ENCODE measurements at places on chromosomes 4 and X. TPM values are rescaled to one million over a fixed set of nuclear protein-coding genes. Genes with fewer than 3 reads are reported as not detected.

- DNase-seq: no peak
Measured at GRCh38 chr4:26337612-26338011, 16.8 kb downstream of the RBPJ start.

GRCh38 chrX:64377753-64378152 lies 17.5 kb downstream of the MTMR8 start:
- DNase-seq: no peak

- DNase-seq: peak; percentile 88
Measured at GRCh38 chr4:113445286-113445685, 316.3 kb downstream of the CAMK2D start.

GRCh38 chr4:71333368-71333767 lies 5.5 kb upstream of the SLC4A4 start:
- no peak for DNase-seq

The CYSLTR1 gene
- 6.6 TPM for total RNA-seq

The EMCN gene
- 20.1 TPM for total RNA-seq

DNA sequence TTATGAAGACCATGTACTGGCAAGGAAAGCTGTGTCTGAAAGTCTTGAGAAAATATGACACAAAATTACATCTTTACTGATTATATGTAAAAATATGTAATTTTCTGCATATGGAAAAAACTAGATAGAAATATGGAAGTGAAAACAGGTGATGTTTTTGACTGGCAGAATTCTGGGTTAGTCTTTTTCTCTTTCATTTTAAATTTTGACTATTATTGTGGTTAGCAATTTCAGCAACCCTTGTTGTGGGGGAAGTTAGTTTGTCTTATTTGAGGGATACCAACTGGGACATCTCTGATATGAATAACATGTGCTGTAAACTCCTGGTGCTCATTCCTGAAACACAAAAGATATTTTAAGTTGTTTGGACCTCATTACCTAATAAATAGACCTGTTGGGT lies 49.9 kb upstream of the CPEB2 start:
- DNase-seq: no peak

DNA sequence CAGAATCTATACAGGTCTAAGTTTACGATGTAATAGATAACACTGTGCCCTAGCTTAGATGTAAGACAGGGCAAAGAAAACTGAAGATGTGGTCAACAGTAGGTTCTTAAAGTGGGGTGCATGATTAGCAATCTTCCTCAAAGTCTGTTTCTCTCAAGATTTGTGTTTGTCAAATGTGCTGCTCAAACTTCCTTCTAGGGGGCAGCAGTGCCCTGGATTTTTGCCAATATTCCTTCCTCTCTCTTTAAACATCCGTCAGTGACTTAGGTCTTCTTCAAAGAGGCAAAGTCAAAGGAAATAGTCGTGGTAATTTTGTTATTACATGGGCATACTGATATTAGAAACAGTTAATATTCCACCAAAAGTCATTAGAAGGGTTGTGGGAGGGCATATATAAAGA lies 4.2 kb upstream of the PDHA2 start:
- no peak for DNase-seq

The CT45A1 gene
- total RNA-seq: not detected

GRCh38 chr4:24053934-24054333 lies 164.1 kb upstream of the PPARGC1A start:
- DNase-seq: no peak

- DNase-seq: no peak
Measured at GRCh38 chrX:118350221-118350620, 4.3 kb downstream of the WDR44 start.

The SMARCA1 gene
- 55.2 TPM for total RNA-seq

The C4orf46 gene
- 18.4 TPM for total RNA-seq

DNA sequence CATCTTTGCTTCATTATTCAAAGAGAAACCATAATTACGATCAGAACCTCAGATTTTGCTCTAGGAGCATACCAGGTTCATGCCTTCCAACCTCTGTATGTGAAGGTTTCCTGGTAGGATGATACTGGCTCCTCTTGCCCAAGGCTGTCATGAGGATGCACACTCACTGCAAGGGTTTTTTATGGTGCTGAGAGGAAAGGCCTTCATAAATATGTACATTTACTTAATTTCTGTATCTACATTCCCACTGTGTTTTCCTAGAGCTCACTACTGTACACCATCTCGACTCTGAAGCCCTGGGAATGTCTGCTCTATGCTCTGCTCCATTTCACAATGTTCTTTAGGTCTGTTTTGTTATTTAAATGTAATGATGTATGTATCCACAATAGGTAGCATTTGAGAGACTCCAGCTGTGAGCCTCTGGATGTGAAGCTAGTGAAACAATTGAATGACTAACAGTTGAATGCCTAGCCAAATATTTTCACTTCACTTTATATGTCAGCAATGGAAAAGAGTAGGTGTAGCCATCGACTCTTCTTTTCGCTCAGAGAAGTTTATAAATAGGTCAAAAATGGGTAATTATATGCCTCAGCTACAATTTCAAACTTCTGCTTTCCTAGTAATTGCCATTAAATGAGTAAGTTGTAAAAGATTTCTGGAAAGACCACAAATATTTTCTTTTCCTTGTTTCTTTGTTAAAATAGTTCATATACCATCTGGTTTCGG lies 228.0 kb downstream of the PALLD start:
- DNase-seq: no peak

DNA sequence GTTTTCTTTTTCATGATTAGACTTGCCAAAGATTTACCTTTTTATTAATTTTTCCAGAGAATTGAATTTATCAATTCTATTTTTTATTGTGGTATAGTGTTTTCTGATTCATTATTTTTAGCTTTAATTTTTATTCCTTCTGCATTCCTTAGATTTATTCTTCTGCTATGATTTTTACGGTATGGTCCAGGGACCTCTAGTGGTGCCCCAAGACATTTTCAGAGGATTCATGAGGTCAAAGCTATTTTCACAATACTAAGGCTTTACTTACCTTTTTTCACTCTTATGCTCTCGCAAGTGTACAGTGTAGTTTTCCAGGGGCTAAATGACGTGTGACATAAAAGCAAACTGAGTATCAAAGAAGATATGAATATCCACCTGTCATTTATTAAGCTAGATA lies 8.0 kb downstream of the RADX start:
- no peak for DNase-seq

DNA sequence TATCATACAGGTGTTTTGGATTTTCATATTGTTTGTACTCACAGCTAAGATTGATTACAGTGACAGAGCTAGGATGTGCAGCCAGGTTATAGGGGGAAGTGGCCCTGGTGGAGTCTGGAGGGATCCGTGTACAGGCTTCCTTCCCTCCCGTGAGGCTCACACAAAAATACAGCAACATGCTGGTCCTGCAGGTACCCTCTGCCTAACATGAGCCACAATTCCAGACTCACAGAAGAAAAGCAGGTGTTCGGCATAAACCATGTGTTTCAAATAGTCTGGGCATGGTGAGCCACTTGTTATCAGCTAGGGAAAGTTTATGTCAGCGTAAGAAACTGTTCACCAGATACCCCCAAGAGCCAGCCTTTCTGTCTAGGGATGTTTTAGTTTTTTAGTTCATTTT lies 82.9 kb downstream of the HTT start:
- no peak for DNase-seq

- peak; percentile 41 for DNase-seq
Measured at GRCh38 chr4:112938461-112939058, 110.9 kb upstream of the ANK2 start.

The F8A2 gene
- not detected for total RNA-seq

GRCh38 chr4:113355550-113356371 lies 306.3 kb downstream of the ANK2 start:
- DNase-seq: no peak

The PTCHD1 gene
- 0.99 TPM for total RNA-seq

- DNase-seq: no peak
Measured at GRCh38 chr4:10347815-10348214, 109.4 kb downstream of the ZNF518B start.

- no peak for DNase-seq
Measured at GRCh38 chr4:163448540-163449203, 24.9 kb downstream of the TKTL2 start.

DNA sequence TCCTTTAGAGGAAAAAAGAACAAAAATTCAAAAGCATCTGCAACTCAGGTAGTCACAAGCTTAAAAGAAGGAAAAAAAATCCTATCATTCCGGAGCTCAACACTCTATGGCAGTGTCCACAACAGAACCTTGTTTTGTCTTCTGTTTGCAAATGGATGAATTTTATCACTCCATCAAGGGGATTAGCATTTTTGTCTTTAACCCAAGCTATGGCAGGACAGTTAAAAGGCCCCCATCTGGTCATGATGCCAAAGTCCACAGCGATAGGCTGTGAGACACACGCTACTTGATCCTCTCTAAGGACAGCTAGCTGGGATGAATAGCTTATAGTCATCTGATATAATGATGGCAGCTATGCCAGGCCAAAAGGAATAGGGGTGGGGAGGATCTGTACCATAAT lies 16.6 kb downstream of the AMER1 start:
- no peak for DNase-seq

DNA sequence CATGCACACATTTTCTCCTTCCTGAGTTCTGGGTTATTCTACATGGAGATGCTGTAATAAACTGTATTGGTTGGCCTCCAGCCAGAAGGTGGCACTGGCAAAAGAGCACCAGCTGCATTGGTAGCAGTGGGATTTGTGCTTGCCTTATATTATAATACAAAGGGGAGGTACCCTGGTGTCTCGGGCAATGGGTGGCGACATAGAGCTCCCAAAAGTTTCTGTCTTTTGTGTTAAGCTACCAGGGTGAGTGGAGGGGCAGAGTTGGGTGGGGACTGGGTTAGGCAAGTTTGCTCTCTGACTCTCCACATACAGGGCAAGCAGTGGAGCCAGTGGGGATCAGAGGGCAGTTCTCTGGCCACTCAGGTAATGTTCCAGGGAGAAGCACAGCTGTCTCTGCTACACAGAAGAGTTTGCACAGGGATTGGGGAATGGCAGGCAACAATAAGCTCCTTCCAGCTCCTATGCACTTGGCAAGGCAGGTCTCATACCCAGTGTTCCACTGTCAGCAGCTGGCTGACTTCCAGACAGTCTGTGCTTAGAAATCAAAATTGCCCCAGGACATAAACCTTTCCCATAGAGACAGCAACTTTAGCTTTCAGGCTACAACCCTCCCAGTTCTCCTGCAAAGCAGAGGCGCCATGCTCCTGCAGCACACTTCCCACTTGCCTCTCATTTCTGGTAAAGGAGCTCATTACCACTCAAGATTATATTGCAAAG lies 463.9 kb upstream of the PCDH7 start:
- no peak for DNase-seq

- no peak for DNase-seq
Measured at GRCh38 chr4:129344058-129344457, 248.1 kb downstream of the C4orf33 start.

The WNK3 gene
- 3.1 TPM for total RNA-seq

The ARMCX4 gene
- 13.5 TPM for total RNA-seq

DNA sequence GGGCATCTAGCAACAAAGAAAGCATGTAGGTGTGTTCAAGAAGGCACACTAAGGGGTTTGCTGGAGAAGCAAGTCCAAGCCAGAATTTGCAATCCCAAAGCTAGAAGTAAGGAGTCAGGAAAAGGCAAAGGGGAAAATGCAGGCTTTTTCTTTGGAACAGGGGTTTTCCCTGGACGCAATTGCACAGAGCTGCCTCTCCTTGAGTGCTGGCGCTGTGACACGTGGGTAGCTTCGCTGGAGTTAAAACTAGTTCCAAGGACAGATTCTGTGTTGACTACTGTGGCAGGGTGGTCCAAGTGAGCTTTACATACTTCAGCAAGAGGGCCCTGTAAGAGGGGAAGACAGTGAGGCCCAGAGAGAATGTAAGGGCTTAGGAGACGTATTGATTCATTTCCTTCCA lies 277.1 kb downstream of the ADGRA3 start:
- DNase-seq: no peak

DNA sequence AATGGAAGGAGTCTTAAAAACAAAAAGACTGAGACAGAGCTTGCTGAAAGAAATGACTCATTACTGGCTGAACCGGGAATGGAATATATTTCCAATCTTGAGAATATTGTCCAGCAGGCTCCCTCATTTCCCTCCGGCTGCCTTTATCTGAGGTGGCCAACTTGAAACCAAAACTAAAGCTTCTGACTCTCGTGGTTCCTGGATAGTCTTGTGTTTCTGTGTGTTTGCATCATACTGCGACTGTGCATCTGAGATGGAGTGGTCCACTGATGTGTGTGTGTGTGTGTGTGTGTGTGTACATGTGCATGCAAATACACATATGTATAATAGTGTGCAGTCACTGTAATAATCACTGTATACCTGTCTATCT lies 145.6 kb upstream of the SCML1 start:
- DNase-seq: no peak

- no peak for DNase-seq
Measured at GRCh38 chr4:170476351-170476750, 386.6 kb upstream of the AADAT start.

The GSX2 gene
- not detected for total RNA-seq

The ACTRT1 gene
- total RNA-seq: not detected

- no peak for DNase-seq
Measured at GRCh38 chr4:36509845-36510244, 228.4 kb downstream of the DTHD1 start.

GRCh38 chrX:28960063-28960462 lies 372.8 kb downstream of the IL1RAPL1 start:
- DNase-seq: no peak

The SLC26A1 gene
- 0.30 TPM for total RNA-seq

The DCHS2 gene
- total RNA-seq: 17.7 TPM

DNA sequence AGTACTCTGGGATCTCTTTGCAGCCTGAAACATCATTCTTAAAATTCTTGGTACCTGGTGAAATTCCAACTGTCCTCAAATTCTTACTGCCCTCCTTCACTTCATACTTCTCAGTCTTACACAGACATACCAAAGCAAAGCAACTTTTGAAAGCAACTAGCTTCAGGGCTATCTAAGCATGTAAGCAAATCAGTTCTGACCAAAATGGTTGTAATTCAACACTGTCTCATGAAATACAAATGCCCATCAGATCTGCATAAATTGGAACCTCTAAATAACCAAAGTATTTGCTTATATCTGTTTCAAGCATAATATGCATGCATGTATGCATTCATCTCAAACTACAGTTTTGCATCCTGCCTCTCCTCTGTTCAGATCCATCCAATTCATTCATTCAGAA lies 308.1 kb upstream of the PPARGC1A start:
- no peak for DNase-seq

The IQCM gene
- not detected for total RNA-seq

DNA sequence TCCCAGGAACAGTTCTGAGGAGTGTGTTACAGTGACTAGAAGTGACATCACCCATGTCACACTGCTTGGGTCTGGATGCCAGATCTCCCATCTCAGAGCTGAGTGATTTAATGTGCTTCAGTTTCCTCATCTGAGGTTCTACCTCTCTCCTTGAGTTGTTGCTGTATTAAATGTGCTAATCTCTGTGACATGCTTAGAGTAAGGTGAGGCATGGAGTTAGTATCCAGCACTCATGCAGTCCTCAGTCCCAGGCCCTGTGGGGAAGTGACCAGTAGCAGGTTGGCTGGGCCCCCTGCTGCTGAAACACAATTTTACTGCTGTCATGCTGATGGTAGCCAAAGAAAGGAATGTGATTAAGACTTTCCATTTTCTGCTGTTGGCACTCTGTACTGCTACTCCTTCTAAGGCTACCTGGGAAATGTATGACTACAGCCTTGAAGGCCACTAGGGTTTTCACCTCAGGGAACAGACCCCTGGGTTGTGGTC lies 639.6 kb downstream of the MID1IP1 start:
- DNase-seq: no peak

- peak; percentile 61 for DNase-seq
Measured at GRCh38 chr4:168633064-168633463, 136.2 kb downstream of the PALLD start.

GRCh38 chr4:156521631-156522030 lies 450.0 kb downstream of the PDGFC start:
- DNase-seq: no peak

GRCh38 chr4:183984566-183984965 lies 79.5 kb downstream of the STOX2 start:
- no peak for DNase-seq
